Cerebellar nuclear complex (tissue), 1 donor: ENCODE measurements at places on chromosomes 3 and 15.

- no peak for DNase-seq
Measured at GRCh38 chr3:109413049-109413448, 75.7 kb upstream of the DPPA4 start.

- DNase-seq, result no peak
Measured at GRCh38 chr3:181698263-181698954, 13.3 kb upstream of the SOX2 start.

- no peak for DNase-seq
Measured at GRCh38 chr15:100073982-100074381, 267.8 kb downstream of the ADAMTS17 start.

DNA sequence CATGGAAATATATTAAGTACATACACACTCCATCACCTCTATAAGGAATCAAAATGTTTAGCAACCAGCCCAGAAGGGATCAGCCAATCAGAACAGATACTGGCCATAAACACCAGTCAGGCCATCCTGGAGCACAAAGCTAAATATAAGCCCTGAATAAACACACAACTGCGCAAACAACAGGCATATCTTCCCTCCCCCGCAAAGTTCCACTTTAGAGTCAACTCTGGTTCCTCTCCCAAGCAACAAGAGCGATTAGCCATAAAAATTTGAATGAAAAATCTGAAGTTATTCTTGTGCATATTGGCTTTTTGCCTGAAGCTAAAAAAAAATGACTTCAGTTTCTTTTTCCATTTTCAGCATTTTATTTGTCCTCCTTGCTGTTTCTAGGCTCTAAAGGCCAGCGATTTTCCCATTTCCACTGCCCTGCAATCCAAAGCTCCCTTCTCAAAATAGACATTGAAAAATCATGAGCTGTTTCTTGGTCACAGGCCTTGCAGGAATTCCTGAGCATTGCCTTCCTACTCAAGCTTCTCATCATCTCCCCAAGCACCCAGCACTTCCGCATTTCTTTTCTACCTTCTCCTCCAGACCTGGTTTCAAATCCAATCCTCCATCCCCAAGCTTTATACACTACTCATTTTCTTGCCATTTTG is 247.9 kb downstream of the ZMAT3 start:
- no peak for DNase-seq

DNA sequence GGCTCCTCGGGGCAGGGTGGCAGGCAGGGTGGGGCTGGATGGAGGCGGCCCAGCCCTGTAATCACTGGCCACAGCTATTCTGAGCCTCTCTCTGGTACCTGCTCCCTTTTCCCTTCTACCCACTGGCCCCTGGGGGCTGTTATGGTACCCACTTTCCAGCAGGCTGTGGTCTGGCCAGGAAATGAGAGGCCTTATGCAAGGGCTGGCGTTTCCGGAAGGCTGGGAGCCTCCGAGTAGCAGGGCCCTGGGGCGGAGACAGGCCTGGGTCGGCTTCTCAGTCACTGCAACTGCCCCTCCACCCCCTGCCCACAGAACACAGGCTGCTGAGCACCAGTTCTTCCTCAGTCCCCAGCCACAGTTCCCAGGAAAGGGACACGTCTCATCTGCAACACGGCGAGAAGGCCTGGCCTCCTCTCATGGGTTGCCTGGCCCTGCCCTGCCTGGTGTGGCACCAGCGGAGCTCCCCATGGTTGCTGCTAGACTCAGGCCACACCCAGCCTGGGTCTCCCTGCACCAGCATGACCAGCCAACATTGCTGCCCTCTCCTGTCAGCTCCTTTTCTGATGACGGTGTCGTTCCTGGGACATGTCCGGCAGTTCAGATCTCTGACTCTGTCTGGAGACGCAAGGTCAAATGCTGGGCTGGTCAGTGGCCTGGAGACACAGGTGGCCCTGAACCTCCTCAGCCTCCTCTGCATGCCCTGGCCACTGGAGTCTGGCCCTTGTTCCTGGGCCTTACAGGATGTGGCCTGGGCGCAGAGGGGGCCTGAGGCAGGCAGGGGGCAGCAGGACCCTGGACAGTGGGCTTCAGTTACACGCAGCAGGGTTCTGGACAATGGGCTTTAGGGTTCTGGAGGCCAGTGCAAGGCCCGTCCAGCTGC is 6.5 kb downstream of the CHST13 start:
- no peak for DNase-seq

DNA sequence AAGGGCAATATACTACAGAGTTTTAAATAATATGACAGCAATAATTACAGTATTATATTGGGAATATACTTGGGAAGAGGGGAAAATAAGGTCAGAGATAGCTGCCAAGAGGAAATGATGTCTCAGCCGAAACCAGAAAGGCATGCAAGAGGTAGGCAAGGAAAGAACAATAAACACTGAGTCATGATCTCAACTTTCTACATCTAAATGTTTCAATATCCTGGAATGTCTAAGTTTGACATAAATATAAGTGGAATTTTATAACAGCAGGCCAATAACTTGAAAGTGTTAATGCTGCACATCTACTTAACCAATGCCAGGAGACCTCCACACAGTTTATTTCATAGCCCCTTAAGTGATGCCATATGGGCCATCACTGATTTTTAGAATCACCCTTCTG is 99.8 kb upstream of the CPNE4 start:
- no peak for DNase-seq

DNA sequence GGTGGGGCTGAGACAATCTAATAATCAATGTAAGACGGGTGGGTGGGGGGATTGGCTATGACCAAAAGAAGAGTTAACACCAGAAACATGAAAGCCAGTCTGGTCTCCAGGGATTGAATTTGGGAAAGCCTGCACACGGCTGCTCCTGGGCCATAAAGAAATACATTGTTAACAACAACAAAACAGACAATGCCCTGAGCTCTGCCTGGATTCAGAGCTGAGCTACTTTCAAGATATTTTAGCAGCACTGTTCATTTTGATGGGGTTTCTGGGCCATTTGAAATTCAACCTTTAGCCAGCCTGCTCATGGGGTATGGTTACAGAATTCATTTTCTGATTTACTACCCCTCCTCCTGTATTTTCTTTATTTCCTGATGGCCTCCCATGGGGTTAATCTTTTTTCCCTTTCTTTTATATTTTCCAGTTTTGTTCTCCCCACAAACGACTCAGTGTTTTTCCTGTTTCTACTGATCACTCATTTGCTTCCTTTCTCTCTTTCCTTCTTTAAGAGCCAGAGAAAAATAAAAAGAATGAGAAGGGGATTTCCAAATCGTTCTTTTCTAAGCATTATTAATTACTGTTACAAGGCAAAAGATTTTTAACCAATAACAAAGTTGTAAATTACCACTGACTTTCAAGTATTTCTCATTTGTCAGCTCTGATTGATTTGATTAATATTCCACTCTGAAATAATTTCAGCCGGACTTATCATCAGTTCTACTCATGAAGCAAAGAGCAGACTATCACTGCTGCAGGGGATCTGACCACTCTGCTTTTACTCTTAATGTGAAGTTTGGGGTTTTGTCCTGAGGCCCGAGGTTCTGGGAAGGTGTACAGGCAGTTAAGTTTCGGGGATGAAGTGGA is 19.6 kb downstream of the NR2F2 start:
- no peak for DNase-seq

DNA sequence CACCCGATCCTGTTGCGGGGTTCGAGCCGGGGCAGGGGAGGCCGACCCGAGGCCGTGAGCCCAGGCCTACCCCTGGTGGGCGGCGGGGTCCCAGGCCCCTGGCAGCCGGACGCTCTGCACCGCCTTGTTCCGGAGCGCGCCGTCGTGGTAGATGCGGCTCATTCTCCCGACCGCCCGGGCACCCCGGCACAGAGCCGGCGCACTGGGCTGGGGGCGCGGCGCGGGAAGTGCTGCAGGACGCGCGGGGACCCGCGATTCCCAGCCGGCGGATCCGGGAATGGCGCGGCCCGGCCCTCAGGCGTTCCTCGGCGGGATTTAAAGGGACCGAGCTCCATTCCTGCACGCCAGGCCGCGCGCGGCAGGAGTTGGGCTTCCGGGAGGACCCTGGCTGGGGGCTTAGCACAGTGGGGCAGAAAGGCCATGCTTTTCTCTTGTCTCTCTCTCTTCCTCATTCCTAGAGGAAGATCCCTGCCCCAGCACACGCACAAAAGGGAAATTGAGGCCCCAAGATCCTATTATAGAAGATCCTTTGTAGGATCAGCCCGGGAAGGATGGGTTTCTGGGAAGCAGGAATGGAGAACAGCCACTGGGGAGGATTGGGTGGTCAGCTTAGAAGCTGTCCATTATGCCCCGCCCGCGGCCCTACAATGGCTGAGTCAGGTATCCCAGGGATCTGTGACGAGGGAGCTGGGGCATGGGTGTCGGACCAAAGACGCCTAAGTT is at the start of gene ARPIN:
Gene ARPIN (minus strand): TSS at position 279 of the 723 bp plus-strand sequence. CDS start 117 bp downstream, at position 162.
- DNase-seq, result no peak

GRCh38 chr3:107643038-107643883 is 120.5 kb downstream of the BBX start:
- no peak for DNase-seq

- DNase-seq, result no peak
Measured at GRCh38 chr3:172106037-172106954, 66.9 kb downstream of the FNDC3B start.

DNA sequence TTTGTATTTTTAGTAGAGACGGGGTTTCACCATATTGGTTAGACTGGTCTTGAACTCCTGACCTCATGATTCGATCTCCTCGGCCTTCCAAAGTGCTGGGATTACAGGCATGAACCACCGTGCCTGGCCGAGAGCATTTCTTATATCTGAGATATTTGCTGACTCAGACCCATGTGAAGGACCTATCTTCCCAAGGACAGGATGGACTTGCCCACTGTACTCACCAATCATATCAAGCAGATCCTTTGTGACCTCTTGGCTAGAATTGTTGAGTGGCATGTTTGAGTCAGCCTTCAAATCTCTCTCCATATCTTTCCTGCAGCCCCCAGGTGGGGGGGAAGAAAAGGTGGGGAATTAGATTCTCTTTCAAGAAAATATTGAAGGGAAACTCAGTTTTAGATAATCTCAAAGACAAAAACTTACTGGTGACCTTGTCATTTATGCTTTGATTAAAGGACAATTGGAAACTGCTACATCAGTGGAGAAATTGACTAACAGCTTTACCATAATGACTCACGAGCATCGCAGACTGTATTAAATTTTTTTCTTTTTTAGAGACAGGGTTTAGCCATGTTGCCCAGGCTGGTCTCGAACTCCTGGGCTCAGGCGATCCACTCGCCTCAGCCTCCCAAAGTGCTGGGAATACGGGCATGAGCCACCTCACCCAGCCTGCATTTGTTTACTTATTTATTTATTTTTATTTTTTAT is 3.1 kb downstream of the C3orf62 start:
- no peak for DNase-seq

- no peak for DNase-seq
Measured at GRCh38 chr3:13080591-13080990, 7.4 kb upstream of the IQSEC1 start.

DNA sequence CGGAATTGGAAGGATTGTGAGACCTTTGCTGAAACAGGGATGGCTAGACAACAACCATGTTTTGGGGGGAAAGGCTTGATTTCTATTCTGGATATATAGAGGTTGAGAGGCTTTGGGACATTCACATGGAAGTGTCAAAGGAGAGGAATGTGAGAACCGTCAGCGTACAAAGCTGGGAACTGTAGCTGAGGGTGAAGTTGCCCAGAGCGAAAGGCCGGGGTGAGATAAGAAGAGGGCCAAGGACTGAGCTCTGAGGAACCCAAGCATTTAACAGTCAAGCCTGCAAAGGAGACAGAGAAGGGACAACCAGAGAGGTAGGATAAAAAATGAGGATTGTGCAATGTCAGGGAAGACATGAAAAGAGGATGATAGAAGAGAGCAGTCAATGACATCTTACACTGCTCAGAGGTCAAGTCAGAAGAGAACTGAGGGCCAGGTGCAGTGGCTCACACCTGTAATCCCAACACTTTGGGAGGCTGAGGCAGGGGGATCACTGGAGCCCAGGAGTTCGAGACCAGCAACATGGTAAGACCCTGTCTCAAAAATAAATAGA is 41.5 kb upstream of the RAF1 start:
- DNase-seq, result no peak

GRCh38 chr15:32908872-32909271 is 191.1 kb downstream of the GREM1 start:
- no peak for DNase-seq

DNA sequence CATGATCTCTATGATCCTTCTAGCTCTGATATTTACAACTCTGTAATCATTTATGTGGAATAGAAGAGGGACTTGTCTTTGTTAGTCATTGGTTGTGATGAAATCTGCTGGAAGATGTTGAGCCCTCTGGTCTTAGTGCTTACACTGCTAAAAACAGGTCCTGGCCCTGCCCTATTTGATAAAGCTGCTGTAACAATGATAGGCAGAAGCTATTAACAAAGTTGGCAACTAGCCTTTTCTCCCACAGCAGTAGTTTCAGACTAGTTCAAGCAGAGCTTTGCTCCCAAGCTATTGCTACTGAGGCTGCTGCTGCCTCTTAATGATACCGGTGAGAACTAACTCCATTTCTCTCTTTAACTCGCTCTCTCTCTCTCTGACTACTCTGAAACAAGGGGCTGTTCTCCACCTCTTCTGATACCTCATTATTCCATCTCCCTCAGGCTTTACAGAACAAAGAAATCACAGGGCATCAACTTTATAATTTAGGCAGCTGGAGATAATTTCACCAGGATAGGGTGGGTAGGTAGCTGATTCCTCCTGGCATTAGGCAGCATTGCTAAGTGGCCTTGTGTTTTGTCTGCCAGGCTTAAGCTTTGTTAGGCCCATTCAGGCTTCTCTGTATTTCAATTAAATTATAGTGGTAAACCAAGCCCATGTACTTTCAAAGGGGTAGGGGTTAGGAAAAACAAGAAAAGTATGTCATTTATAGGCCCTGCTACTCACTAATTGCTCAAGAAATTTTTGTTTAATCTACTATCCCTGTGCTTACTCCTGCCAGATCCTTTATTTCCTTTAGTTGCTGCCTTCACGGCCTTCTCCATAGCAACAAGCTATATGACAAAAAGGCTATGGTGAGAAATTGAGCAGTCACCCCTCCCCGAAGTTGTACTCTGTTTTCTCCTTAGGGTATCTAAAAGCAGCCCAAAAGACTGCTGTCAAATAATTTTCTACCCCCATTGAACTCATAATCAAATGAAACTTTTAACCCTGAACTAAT is 139.6 kb downstream of the RBPMS2 start:
- no peak for DNase-seq

DNA sequence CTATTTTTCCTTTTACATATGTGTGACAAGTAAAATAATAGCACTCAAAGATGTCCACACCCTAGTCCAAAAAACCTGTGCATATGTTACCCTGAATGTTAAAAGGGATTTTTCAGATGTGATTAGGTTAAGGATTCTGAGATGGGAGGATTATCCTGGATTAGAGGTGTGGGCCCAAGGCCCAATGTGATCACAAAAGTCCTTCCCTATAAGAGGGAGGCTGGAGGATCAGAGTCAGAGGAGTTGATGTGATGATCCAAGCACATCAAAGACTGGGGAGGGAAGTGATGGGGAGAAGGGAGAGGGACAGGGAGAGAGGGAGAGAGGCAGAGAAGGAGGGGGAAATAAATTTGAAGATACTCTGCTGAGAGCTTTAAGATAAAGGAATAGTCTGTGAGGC is 512.6 kb downstream of the PLOD2 start:
- no peak for DNase-seq

- no peak for DNase-seq
Measured at GRCh38 chr15:58520464-58520863, 88.7 kb downstream of the LIPC start.

GRCh38 chr15:39281094-39281493 is 299.8 kb upstream of the THBS1 start:
- no peak for DNase-seq
